ENCODE measurements at places on chromosomes 4 and X.

DNA sequence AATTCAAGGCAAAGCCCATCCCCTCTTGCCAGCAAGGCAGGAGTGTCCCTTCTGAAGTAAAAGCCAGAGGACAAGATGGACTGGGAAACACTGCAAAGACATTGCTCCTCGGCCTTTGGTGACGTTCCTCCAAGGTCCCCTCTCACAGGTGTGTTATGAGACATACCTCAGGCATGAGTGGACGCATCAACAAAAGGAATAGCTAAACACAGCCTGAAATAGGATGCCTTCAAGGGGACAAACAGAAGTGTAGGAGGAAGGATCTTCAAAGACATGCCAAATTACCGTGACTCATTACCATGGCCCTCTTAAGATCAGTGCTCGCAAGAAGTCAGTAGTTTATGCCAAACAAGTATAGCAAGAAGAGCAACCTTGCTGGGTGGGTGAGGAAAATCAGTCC lies 6.0 kb upstream of the IDS start:
- DNase-seq, result no peak

- no peak for DNase-seq
These were observed 3.2 kb upstream of the CLOCK start for GRCh38 chr4:55549888-55550287.

DNA sequence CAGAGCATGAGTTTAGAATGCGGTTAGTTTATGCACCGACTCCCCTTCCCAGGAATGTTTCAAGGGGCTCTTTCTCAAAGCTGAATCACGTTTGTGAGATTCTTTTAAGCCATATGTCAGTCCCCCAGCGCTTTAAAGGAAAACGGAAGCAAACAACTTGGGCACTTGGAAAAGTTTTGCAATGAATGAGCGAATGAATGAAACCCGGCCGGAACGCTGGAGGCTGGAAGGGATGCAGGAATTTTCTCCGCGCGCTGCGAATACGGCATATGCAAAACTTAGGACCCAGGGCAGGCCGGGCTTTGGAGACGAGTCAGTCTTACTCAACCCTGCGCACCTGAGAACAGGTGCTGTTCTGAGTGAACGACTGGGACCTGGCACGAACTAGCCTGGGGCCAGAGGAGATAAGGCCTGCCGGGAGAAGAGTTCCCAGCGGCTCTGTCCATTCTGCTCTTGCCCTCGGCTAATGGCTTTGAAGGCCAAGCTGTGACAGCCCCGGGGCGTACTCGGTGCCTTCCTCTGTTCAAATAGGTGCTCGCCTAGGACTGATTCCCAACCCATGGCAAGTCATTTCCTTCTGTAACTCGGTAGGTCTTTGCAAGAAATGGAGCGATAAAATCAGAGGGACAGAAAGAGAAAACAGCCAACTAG lies 743 bp upstream of the NRK start:
- DNase-seq, result peak; percentile 11

GRCh38 chrX:13412208-13412600 lies 92.4 kb upstream of the ATXN3L start:
- no peak for DNase-seq

DNA sequence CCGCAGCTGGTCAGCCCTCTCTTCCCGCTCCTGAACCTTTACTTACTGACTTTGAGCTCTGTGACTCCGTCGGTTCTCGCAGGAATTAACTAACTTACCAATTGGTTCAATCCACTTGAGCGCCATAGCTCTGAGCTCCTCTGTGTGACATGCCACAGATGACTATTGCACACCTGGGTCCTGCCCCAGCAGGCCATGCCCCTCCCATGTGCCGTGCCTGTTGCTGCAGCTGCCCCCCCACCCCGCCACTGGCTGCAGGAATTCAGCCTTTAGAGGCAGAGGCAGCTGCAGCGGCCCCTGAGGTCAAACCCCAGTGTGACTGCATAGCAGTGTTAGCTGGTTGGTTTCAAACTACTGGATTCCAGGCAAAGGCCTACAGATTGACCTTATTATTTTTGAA lies 70.6 kb downstream of the MTMR1 start:
- no peak for DNase-seq

GRCh38 chrX:71057848-71058530 lies 10.1 kb downstream of the SNX12 start:
- DNase-seq, result no peak

- DNase-seq, result no peak
These were observed 317.2 kb downstream of the PDGFC start for GRCh38 chr4:156654410-156654809.

Measured in HEK293T (cell line).